Fibroblast of upper back skin (primary cell): ENCODE measurements at places on chromosomes 5 and 9.

GRCh38 chr5:449151-449550 is 6.2 kb downstream of the EXOC3 start:
- DNase-seq = no peak

DNA sequence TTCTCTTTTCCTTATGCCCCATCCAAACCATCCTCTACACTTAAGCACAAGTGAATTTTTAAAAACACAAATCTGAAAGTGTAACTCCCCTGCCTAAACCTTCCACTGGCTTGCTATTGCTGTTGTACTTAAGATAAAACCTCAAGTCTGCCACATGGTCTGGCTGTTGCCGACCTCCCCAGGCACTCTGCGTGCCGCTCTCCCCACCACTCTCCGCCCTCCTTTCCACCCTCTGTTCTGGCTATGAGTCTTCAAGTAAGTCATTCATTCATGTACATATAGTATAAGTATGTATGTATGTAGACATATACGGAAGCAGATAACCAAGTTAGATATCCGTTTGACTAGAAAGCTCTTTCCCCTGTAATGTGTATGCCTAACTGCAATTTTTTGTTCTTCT is 94.7 kb upstream of the ANKRD55 start:
- no peak for DNase-seq

- peak; percentile 45 for DNase-seq
Measured at GRCh38 chr5:16057277-16057676, 122.3 kb downstream of the MARCHF11 start.

DNA sequence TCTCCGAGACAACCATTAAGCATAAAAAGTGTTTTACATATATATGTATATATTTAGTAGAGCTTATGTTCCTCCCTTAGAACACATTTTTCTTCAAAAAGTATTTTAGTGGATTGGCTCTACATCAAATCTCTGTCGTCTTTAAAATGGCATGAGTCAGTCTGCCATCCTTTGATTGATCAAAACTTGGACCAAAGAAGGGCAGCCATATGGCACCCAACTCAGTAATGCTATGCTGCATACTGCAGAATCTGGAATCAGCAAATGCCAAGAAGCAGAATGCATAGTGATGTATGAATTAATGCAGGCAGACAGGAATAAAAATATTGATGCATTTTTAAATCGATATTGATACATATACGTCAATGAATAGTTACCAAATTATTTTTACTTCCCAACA is 1074.4 kb downstream of the PTPRD start:
- no peak for DNase-seq

DNA sequence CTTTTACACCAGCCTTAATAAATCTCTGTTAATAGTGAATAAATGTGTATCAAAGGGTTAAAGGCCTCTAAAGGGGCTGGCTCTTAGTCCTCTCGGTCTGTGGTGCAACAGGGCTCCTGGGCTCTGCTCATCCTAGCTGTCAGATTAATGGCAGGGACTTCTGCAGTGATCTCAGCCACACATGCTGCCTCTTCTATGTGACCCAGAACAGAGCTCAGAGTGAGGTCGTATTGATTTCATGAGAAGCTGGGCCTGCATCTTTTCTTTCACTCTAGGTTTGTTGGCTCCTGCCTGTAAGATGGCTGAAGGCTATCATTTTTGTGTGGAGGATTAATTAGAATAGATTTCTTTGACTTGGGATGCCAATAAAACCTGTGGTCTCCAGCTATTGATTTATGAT is 165.0 kb upstream of the GLRA1 start:
- DNase-seq = no peak

- no peak for DNase-seq
Measured at GRCh38 chr9:38333047-38333446, 59.5 kb upstream of the ALDH1B1 start.

GRCh38 chr5:178293815-178294214 is 61.2 kb upstream of the PHYKPL start:
- DNase-seq = no peak

GRCh38 chr5:87195616-87196015 is 72.1 kb upstream of the RASA1 start:
- DNase-seq = no peak

DNA sequence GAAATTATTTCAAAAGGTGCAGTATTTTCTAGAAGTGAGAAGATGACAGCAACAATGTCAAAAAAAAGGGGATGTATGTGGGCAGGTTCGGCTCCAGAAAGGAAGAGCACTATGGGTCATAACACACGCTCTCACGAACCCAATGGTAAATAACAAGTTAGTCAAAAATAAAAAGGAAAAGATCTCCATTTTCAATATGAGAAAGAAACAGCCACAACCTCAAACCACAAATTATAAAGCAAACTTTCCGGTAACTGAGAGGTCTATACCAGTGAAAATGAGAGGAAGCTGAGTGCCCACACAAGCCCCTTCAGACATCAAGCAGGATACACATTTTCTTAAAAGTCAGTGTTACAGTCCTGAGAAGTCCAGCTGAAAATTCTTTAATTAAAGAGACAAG is 398.5 kb upstream of the RPS23 start:
- no peak for DNase-seq

- no peak for DNase-seq
Measured at GRCh38 chr5:76546497-76547102, 76.6 kb downstream of the F2RL2 start.

- DNase-seq = no peak
Measured at GRCh38 chr5:167839065-167839464, 452.4 kb upstream of the WWC1 start.

DNA sequence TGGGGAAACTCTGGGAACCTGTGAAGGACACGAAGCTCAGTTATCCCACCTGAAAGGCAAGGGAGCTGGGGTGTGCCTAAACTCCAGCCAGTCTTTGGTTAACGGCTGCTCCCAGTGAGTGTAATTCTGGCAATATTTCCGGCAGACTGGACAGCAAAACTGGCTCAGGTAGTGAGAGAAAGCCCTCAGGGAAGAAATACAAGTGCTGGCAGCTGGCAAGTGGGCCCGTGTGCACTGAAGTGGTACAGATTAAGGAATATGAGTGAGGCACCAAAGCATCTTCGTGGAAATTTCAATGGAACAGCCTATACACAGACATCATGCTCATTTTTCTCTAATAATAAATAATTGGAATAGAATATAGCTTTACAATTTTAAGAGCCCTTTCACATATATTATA is 56.2 kb downstream of the ABHD17B start:
- no peak for DNase-seq

GRCh38 chr9:8677741-8678140 is 878.2 kb upstream of the DMAC1 start:
- DNase-seq = peak; percentile 55

DNA sequence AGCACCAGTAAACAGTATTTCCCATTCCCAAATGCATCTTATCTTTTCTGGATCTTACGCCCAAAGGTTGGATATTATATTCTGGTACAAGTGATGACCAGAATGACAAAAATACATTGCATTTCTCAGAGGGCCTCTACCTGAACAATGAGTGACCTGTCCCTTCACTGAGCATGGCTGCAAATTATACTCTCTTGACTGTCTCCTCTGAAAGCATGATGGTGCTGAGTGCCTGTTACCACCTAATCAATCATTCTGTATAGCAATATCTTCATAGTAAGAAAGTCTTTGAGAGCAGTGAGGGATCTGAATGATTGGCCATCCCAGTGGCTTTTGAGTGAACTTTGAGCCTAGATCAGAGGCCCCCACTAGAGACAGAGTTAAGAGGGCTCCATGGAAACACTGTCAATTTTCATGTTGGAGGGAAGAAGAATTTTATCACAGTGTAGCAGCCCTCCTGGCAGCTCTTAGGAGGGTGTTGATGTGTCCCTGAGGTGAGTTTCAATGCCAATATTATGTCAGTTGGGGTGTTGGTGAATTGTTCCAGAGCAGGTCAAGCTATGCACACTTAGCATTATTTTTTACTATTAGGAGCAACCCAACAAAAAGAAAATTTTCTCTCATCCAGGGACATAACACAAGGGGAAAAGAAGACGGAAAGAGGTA is 171.7 kb downstream of the MARCHF11 start:
- DNase-seq = no peak

- peak; percentile 21 for DNase-seq
Measured at GRCh38 chr5:19564036-19564435, 424.0 kb downstream of the CDH18 start.

DNA sequence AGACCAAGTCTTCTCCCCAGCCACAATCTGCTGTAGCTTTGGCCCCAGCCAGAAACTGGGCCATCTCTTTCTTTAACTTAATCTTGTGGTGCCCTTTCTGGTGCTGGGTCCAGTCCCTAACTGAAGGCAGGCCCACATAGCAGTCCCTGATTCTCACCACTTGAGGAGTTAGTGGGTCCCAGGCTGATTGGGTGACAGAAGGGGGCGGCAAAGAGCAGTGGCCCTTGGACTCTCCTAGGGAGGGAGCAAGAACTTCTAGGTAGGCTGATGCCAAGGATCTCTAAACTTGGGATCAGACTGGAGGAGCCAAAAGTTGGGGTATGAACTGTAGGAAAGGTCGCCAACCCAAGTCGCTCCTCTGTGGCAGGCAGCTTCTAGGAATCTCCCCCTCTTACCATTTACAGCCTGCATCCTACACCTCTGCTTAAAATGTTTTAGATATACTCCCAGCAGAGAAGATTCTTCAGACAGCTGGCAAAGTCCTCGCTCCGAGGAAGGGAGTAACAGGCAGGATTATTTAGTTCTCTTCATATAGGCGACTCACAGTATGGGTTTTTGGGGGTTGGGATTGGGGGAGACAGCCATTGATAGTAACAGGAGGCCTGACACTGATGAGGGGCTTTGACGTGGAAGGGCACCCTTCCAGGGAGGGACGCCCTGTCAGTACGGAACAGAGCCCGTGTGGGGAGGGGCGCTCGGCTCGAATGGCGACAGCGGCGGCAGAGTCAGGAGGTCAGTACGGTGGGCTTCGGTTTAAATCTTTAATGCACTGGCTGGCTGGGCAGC is 2.0 kb upstream of the CCL27 start:
- DNase-seq = peak; percentile 64

DNA sequence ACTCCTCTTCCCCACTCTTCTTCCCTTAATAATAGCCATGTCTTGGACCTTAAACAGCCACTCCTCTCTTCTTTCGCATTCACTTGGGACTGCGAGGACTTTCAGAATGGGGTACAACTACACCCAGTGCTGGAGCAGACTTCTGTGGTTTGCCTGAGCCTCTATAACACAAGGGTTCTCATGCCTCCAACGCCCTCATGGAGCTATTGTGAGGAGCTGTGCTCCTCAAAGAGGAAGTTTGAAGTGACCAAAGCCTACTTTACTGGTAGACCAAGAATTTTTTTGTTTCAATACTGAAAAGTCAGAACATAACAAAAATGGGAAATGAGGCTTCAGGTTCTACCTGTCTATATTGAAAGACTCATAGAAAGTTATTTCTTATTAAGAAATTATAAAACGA is 316.4 kb downstream of the PIK3R1 start:
- DNase-seq = no peak

GRCh38 chr5:67693956-67694809 is 497.6 kb upstream of the CD180 start:
- DNase-seq = peak; percentile 57

DNA sequence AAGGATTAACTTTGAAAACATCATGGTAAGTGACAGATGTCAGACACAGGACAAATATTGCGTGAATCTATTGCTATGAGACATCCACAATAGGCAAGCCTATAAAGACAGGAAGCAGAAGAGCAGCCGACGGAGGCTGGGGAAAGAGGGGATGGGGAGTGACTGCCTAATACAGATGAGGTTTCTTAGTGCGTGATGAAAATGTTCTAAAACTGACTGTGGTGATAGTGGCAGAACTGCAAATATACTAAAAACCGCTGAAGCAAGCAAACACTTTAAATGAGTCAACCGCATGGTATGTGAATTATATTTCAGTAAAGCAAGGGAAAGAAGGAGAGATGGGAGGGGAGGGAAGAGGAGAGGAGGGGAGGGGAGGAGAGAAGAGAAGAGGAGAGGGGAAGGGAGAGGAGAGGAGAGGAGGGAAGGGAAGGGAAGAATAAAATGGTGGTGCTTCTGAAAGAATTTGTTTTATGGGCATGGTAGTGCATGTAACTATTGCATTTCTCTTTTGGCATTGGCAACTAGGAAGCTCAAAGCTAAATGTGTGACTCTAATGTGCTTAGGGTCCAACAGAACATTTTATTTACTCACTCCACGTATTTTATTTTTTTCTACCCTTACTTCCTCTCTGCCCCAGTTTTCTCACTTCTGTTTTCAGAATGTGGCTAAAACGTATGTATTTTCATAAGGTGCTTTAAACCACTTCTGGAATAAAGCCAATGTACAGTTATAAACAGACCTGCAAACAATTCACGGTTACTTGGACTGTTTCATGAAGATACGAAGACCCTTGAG is 21.3 kb downstream of the AKNA start:
- peak; percentile 94 for DNase-seq

GRCh38 chr9:18601956-18602355 is 128.0 kb downstream of the ADAMTSL1 start:
- peak; percentile 56 for DNase-seq

DNA sequence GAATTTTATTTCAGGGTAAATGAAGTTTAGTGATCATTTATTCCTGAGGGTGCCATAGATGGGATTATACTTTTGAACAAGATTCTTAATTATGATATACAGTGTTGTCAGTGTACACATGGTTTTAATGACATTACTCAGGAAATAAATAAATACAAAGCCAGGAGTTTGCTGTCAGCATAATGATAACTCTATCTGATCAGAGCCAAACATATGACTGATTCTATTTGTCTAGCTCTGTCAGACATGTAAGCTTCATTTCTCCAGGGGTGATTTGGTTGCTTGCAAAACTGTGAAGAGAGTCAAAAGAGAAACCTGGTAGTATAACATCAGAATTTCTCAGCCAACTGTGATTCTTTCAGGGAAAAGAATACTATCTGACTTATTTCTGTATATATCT is 1425.8 kb upstream of the C9orf72 start:
- no peak for DNase-seq

GRCh38 chr9:13648676-13649075 is 369.2 kb upstream of the MPDZ start:
- no peak for DNase-seq

- no peak for DNase-seq
Measured at GRCh38 chr5:6587171-6587570, 45.7 kb downstream of the NSUN2 start.

DNA sequence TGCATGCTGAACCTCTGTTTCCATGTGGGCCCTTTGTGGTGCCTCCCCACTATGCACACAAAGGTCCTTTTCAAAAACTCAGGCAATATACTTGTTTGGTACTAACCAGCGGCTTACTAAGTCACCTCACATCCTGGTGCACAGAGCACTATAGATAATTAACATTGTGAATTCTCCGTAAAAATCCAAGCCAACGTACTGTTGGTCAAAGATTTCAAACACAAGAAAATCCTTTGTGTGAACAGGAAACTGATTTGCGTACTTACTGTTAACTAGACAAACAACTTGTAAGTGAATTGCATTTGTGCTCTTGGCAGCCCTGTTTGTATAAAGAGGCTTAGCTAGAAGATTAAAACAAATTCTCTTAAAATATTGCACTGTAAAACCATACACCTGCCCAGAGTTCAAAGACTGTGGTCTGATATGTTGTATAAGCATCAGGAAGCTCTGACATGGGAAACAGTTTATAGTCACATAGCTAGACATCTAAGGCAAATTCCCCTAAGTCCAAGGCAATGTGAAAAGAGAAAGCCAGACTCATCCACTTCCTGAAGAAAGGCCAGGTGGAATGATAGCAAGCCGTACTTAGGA is 125.0 kb upstream of the SLC12A2 start:
- no peak for DNase-seq

GRCh38 chr9:93466416-93467061 is 13.2 kb upstream of the FAM120AOS start:
- no peak for DNase-seq
